Heart left ventricle (tissue), 16 donors: ENCODE measurements at places on chromosomes 2 and 18. TPM values are rescaled to one million over a fixed set of nuclear protein-coding genes. Genes with fewer than 3 reads are reported as not detected.

EPG5 gene
- 10.3 TPM for polyA plus RNA-seq

CABYR gene
- polyA plus RNA-seq: 0.61 TPM

LDLRAD4 gene
- polyA plus RNA-seq: 14.6 TPM

FOXD4L1 gene
- 0.08 TPM for polyA plus RNA-seq

E2F6 gene
- 8.7 TPM for polyA plus RNA-seq

- DNase-seq: no peak
Observed at GRCh38 chr18:8948471-8949149, 153.9 kb upstream of the NDUFV2 start.

GRCh38 chr18:73043211-73043610, 175.4 kb upstream of the NETO1 start:
- no peak for DNase-seq

DNA sequence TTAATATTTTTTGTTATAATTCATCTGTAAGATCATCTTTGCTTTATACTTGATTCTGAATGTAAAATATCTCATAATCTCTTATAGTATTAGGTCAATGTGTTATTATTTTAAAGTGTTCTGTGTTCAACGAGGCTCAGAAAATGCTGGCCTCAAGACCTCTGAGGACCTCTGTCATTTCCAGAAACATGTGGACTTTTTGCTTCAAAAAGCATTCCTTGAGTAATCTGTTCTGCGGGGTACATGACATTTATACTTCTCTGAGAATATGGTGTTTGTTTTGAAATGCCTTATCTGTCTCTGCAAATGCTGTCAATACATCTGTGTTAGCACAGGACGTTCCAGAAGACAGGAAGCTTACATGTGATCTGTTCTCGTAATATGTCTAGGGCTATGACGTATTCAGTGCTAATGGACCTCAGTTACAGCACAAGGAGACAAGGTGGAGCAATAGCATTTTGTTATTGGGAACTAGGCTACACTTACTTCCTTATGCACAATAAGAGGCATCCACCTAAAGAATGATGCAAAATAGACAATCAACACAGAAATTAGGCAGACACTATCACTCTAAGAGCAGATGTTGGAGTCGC, 37.6 kb upstream of the IL1RL1 start:
- no peak for DNase-seq

GRCh38 chr2:174664084-174664759, 66.6 kb upstream of the WIPF1 start:
- DNase-seq: no peak

- no peak for DNase-seq
Observed at GRCh38 chr2:195503208-195503607, 153.8 kb upstream of the SLC39A10 start.

DNA sequence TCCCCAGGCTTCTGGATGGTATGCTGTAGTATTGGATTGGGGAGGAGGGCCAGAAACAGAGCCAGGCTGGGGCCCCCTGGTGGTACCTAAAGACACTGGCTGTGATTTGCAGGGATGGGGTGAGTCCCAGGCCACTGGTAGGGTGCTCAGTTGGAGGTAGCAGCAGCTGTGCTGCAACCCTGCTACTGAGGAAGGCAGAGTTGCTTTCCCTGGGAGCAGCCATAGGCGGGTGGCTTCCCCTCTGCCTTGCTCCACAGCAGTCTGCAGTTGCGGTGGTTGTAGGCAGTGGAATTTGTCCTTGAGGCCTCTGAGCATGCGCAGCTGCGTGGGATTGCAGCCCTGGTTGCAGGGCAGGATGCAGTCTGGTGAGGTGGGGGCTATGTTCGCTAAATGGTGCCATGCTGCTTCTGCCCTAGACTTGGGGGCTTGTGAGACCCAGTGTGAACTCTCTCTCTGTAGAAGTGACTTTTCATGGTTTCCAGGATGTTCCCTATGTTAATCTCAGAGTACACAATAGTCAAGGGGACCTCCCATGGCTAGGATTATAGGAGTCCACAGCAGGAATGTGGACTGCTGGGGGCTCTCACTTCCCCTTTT, 443.5 kb downstream of the XIRP2 start:
- no peak for DNase-seq

- no peak for DNase-seq
Observed at GRCh38 chr2:232981767-232982360, 31.2 kb downstream of the NGEF start.

DNA sequence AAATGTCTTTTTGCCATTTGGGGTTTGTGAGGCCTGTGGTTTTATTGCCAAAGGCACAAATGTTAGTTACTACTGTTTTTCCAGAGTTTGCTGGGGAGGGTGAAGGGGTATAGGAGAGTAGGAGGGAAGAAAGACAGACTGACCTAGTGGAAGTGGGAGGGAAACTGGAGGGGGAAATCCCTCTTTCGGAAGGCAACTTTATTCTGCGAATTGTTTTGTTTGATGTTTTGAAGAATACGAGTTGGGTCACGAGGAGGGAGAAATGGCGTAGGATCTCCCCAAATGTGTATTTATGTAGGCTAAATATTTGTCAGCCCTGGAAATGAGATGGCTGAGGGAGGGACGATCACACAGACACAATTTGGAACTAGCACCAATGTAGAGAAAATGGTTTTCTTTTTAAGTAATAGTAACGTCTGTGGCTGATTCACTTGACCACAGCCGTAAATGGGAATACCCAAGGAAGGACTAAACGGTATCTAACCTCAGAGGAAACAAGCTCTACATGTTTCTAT, 172.3 kb downstream of the ICOS start:
- DNase-seq: no peak

DNA sequence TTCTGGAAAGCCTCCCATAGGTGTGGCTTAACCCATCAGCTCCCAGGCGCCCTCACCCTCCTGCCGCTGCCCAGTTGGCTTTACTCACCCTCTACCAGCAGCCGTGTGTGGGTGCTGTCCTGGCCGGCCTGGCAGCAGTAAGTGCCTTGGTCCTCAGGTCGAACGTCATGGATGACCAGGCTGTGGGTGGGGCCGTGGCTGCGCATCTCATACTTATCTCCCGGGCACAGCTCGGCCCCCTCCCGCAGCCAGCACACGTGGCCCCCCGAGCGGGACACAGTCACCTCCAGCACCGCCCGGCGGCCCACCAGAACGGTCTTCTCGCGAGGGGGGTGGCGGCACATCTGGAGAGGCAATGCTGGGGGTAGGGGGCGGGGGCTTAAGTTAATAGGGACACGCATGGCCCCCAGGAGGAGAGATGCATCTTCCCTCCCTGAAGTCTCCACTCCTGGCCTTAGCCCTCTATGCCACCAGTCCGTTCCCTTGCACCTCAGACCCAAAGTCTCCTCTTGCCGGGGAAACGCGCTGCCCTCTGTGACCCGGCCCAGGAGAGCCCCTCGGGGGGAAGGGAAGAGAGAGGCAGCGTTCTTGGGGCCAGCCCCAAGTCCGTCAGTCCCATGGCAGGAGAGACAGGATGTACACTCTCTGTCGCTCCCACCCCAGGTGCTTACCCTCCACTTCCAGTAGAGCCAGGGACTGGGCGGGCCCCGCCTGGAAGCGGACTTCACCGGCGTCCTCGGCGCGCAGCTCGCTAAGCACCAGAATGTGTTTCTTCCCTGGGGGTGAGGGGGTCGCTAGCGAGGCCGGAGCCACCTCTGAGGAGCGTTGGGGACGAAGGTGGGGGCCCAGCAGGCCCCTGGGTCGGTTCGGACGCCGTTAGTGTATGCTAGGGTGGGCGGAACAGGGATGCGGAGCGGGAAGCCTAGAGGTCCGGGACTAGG, 7.9 kb downstream of the TMEM198 start:
- no peak for DNase-seq

GRCh38 chr18:24802456-24802855, 342.0 kb downstream of the HRH4 start:
- DNase-seq: no peak

DNA sequence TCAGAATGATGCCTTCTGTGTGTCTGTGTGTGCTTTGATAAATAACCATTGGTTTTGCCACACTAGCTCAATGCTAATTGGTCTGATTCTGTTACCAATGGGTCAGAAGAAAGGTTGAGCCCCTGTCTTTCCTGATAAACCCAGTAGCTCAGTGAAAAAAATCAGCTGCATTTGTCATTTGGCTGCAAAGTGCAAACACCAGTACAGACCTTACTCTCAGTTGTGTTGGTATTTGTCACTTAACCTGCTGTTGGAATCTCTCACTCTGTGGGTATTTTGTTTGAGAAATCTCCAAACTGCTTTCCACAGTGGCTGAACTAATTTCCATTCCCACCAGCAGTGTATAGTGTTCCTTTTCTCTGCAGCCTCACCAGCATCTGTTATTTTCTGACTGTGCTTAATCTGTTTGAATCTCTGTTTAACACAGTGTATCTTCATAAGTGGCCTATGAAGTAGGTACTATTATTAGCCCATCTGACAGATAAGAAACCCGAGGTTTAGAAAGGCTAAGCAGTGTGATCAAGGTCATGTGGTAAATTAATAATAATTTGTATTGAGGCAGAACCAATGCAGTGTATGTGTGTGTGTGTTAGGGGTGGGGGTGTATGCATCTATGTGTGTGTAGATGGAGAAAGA, 26.7 kb downstream of the LIMS1 start:
- no peak for DNase-seq

DNA sequence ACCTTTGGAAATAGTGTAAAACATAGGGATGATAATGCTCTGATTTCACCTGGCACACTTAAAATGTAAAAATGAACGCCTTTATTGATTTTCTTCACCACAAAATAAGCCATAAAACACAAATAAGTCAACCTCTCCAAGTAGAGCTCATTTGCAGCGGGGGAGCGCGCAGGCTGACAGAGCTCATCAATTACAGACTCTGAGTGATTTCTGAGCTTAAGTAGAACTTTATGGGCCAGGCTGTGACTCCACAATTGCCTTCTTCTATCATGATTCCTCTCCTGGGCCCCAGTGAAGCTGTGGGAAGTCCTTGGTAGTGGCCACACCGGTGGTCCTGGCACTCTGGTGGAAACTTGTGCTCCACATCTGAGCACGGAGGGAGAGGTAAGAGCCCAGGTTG, 789.0 kb upstream of the RAB6C start:
- DNase-seq: no peak

GRCh38 chr18:37489998-37490397, 75.6 kb downstream of the CELF4 start:
- no peak for DNase-seq

DNA sequence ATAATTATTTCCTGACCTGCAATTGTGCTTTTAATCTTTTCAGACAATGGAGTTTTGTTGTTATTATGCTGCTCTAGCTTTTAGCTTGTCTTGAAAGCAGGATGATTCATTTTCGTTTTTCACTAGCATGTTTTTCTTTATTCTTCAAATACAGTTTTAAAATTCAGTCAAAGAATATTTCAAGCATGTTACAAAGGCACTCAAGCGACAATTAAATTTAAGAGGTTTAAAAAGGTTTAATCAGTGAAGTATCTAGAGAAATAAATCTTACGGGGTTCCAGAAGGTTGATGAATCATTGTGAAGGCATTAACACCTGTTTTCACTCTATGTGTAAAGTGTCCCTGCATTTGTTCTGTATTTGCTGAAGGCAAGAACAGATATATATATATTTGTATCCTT, 390.7 kb upstream of the TMEFF2 start:
- DNase-seq: no peak

DNA sequence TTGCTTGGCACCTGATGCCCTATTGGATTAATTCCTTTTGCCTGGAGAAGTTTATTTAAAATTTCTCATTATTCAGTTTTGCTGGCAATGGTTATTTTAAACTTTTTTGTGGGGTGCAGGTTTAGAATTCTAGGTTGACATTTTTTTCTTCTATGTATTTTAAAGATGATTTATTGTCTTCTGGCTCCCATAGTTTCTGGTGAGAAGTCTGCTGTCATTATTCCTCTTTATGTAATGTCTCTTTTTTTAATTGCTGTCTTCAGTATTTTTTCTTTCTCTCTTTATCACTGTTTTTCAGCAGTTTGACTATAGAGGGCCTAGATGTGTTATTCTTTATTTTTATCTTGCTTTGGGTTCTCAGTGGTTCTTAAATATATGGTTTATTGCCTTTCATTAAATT, 182.2 kb upstream of the STON1 start:
- no peak for DNase-seq

DNA sequence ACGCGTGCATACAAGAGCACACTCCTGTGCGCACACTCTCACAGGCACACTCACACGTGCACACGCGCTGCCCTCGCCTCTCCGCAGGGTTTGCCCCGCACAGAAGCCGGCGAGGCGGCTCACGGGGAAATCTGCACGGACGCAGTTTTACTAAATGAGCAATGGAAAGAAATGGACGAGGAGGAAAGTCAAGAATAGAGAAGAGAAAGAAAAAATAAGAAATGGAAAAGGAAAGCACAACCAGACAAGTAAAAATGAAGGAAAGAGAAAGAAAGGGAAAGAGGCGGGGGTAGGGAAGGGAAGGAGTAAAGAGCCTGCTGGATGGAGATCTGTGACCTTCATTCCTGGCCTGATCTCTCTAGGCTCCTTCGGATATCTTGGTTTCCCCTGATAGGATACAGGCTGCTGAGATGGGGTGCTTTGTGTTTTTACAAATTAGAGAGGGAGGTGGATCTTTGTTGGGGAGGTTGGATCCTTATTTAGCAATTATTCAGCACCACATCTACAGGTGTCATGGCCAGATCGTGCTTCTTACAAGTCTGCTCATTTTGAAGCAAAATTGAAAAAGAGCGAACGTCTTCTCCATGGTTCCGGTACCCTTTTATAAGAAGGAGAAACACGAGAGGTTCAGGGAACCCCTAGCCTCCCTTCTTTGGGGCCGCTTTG, 693 bp upstream of the LRP2 start:
- DNase-seq: no peak

DNA sequence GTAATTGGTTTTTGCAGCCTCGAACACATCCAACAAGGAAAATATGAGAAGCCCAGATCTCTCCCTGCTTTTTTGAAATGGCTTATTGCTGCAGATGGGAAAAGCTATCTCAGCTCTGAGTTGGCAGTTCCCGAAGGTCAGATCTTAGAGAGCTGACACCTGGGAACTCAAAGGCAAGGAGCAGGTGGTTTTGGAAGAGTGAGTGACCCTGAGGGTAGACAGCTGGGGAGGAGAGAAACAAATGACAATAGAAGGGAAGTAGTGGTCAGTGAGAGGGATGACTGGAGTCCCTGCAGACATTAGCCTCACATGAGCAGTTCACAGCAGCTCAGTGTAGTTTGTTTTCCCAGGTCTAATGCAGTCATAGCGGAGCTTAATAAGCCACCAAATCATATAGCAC, 317.9 kb downstream of the STK39 start:
- no peak for DNase-seq

DNA sequence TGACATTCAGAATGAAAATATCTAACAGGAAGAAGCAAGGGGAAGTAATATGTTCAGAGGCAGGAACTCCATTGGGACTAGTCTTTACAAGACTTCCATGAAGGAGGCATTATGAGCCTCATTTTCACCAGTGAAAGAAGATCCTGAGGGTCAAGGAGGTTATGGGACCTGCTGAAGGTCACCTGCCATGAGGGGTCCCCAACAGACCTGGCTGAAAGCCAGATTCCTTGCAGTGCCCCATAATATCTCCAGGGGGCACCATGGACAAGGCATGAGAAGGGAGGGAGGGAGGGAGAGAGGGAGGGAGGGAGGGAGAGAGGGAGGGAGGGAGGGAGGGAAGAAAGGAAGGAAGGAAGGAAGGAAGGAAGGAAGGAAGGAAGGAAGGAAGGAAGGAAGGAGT, 27.9 kb downstream of the XDH start:
- no peak for DNase-seq
